SW480 (cell line): ENCODE measurements at places on chromosomes 3 and 15.

GRCh38 chr3:188279502-188280335, 125.8 kb downstream of the LPP start:
- no peak for DNase-seq

- DNase-seq: no peak
These were observed 901.1 kb downstream of the TBL1XR1 start for GRCh38 chr3:176296066-176296597.

GRCh38 chr15:70088887-70089691, 8.6 kb downstream of the TLE3 start:
- no peak for DNase-seq

- no peak for DNase-seq
These were observed 246.9 kb upstream of the LRTM1 start for GRCh38 chr3:55174747-55175146.

- DNase-seq: no peak
These were observed 47.7 kb downstream of the ZNF385D start for GRCh38 chr3:21703291-21703690.

DNA sequence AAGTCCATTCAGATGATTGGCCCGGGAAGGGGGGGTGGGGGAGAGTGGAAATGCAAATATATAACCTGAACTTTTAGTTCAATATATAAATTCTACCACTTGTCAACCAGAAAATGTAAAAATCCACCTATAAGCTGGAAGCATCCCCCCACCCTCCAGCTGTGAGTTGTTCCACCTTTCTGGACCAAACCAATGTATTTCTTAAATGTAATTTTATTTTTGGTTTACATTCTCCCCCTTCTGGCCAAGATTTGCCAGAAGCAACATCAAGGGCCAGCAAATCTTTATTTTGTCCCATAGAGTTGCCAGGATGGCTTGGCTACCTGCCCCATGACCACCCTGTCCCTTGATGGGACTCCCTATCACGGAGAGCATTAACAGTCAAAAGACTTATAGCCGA, 545.7 kb downstream of the TBL1XR1 start:
- no peak for DNase-seq

GRCh38 chr15:72497402-72497801, 23.3 kb downstream of the ARIH1 start:
- DNase-seq: no peak

GRCh38 chr15:80773122-80773551, 6.0 kb upstream of the CEMIP start:
- DNase-seq: no peak

GRCh38 chr15:49199666-49200065, 29.6 kb downstream of the GALK2 start:
- no peak for DNase-seq

- DNase-seq: no peak
These were observed 271.6 kb upstream of the CBLB start for GRCh38 chr3:106140431-106140830.

- no peak for DNase-seq
These were observed 11.9 kb downstream of the CFAP161 start for GRCh38 chr15:81146006-81146405.

DNA sequence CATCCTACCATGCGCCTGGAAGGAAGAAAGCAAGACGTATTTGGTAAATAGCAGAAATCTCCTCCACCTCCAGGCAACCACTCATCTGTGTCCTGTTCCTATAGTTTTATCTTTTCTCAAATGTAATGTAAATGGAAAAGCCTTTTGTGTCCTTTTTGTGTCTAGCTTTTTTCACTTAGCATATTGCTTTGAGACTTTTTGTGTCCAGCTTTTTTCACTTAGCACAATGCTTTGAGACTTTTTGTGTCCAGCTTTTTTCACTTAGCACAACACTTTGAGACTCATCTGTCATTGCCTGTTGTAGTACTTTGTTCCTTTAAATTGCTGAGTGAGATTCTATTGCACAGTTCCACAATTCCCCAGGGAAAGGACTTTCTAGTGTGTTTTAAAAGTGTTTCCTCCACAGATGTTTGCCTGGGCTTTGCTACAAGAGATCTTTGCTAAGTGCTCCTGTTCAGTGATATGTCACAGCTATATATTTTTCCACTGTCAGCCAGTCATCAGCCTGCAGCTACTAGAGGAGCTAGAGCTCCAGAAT, 27.9 kb upstream of the MUC13 start:
- DNase-seq: no peak

DNA sequence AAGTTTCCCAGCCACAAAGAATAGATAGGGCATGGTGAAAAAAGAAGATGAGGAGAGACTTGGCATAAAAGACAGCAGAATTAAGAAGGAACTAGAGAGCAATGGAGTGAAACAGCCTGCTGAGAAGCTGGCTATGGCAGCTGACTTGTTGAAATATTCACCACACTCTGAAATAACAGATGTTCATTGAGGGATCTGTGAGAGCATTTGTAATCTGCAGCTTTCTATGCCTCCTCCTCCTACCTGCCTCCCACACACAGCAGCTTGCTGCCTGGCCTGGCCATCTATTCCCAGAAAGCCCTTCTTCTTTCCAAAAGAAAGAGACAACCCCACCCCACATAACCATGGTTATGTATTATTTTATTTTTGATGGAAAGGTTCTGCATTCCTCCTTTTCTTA, 303.9 kb downstream of the GAP43 start:
- no peak for DNase-seq

DNA sequence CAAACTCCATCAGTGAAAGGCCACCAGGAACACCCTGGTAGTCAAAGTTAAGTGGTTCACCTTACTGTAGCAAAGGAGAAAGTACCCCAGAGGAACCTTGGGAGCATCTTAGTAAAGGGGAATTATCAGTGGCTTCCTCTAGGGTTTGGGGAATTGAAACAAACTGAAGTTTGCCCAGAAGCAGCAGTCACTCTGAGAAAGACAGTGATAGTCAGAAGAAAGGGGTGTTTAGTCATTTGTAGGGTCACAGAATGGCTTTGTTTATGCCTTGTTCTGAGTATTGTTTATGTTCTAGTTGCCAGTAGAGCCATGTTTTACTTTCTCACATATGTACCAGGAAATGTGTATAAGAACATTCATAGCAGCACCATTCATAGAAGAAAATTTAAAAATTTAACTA, 93.8 kb downstream of the FHIT start:
- DNase-seq: no peak

- no peak for DNase-seq
These were observed 91.8 kb downstream of the ABHD5 start for GRCh38 chr3:43782541-43782940.

DNA sequence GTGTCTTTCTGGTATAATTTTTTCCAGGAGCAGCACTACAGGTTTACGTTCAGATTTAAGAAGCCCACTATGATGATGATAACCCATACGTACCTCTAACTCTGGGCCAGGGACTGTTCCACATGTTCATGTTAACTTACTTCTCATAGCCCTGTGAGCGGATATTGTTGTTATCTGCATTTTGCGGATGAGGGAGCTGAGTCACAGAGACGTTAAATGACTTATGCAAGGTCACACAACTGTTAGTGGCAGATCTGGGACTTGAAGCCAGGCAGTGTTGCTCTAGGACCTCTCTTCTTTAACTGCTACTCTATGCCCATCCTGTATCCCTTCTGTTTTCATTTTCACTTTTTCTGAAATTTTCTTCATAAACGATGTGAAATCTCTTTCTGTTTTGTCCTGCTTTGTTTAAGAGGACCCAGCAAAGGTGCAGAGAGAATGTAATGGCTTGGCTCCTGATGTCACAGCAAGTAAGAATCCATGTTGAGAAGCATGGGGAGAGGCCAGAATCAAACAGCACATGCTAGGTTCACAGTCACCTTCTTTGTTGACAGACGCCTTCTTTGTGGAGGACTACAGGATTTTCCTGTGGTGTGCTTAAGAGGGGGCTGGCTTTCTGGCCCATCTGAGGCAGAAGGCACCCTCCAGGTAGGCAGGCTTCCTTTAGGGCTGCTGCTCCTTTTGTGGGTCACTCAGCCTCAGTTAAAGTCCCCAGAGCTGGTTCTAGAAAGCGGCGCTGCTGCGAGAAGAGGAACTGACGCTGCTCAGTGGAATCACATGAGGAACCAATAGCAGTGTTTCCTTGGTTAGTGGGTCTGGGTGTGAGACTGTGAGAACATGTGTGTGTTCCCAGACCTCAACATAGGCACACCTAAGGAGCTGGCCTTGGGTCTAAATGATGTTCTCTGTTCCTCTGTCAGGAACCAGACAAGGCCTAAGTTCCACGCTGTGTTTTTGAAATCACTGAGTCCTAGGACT, 121.6 kb downstream of the TMEM108 start:
- DNase-seq: no peak

- no peak for DNase-seq
These were observed 53.8 kb upstream of the SENP5 start for GRCh38 chr3:196813903-196814302.

- DNase-seq: no peak
These were observed 9.2 kb downstream of the RAP2B start for GRCh38 chr3:153171256-153171655.
